ENCODE measurements at places on chromosomes 2 and 18. TPM values are rescaled to one million over a fixed set of nuclear protein-coding genes. Genes with fewer than 3 reads are reported as not detected.
A peak's percentile ranks its signal among the peaks of the same experiment; 100 is the strongest.

DNA sequence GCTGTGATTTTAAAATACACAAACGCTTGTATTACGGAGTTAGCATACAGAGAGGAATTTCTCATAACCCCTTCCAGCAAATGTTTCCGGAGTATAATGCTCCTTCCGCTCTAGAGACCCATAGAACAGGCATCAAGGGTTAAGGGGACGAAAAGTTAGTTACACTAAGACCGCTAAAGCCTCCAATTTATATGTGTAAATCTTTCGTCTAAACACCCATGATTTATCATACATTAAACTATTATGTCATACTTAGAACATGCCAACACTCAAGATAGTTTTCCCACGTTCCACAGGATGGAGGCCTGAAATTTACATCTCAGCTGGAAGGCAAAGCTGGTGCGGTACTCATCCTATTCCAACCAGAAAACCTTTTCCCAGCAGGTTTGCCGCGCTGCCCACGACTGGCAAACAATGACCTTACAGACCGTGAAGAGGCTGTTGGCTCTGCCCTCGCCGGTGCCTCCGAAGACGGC lies 650 bp downstream of the ORMDL1 start:
- no peak for DNase-seq
- peak overlapping the region; percentile 93 for H3K4me3 ChIP-seq
- H3K27me3 ChIP-seq: no peaks in the 10 kb centered on the region
- H3K36me3 ChIP-seq: peaks cover 71% of the 10 kb centered on the region
- H3K4me1 ChIP-seq: peaks cover 62% of the 10 kb centered on the region

- H3K36me3 ChIP-seq: no peaks in the 10 kb centered on the region
- H3K27me3 ChIP-seq: no peaks in the 10 kb centered on the region
These were observed 484.3 kb downstream of the THSD7B start for GRCh38 chr2:137249463-137250130.

- H3K4me3 ChIP-seq: no peak overlapping the region
- no peak overlapping the region for H3K27ac ChIP-seq
- H3K27me3 ChIP-seq: peaks cover 51% of the 10 kb centered on the region
These were observed 384.5 kb downstream of the MTX2 start for GRCh38 chr2:176653479-176654443.

- H3K27me3 ChIP-seq: no peaks in the 10 kb centered on the region
- H3K4me3 ChIP-seq: no peak overlapping the region
- DNase-seq: no peak
- H3K36me3 ChIP-seq: no peaks in the 10 kb centered on the region
- peaks cover 2% of the 10 kb centered on the region for H3K4me1 ChIP-seq
These were observed 28.1 kb downstream of the TRMT61B start for GRCh38 chr2:28842042-28842441.

Gene TMEM169
- total RNA-seq: 2.3 TPM

DNA sequence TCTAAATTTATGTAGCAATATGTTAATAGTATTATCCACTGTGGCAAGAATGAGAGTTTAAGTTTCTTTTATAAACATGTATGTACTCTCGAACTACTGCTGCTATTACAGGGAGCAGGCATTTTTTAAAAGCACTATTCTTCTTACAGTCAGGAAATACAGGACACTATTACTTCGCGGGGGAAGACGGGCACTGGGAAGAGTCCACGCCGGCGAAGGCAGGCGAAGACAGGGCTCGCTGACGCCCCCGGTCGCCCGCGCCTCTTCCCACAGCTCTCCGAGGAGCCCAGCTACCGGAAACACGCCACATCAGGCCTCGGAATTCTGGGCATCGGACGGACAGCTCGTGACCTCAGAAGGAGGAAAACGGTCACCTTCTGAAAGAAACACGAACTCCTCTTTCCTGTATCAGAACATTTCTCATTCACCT lies 90.2 kb downstream of the FAM161A start:
- H3K27me3 ChIP-seq: no peaks in the 10 kb centered on the region
- H3K4me1 ChIP-seq: peaks cover 33% of the 10 kb centered on the region
- peak overlapping the region; percentile 94 for H3K27ac ChIP-seq
- H3K36me3 ChIP-seq: peaks cover 6% of the 10 kb centered on the region
- no peak for DNase-seq
- peak overlapping the region; percentile 91 for H3K4me3 ChIP-seq

- DNase-seq: no peak
- H3K4me1 ChIP-seq: no peaks in the 10 kb centered on the region
- H3K4me3 ChIP-seq: no peak overlapping the region
- no peak overlapping the region for H3K27ac ChIP-seq
These were observed 391.0 kb downstream of the CDH2 start for GRCh38 chr18:27785815-27786471.

DNA sequence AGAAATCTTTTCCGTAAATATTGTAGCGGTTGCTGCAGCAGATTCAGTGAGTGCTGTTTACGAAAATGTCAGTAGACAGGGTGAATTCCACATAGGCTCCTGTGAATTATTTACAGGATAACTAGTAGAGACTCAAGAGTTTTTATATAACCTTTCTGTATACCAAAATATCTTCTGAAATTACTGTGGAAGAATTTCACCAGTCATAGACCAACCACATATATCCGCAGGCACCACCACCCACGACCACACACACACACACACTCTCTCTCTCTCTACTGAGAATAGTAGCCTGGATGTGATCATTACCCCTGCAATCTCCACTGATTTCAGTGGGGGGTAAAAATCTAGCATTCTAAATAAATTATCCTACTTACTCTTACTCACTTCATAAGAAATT lies 341.8 kb downstream of the RBM43 start:
- no peaks in the 10 kb centered on the region for H3K4me1 ChIP-seq
- DNase-seq: no peak
- no peaks in the 10 kb centered on the region for H3K36me3 ChIP-seq
- no peak overlapping the region for H3K27ac ChIP-seq
- no peak overlapping the region for H3K4me3 ChIP-seq

Gene LAMA3
- 0.05 TPM for total RNA-seq

DNA sequence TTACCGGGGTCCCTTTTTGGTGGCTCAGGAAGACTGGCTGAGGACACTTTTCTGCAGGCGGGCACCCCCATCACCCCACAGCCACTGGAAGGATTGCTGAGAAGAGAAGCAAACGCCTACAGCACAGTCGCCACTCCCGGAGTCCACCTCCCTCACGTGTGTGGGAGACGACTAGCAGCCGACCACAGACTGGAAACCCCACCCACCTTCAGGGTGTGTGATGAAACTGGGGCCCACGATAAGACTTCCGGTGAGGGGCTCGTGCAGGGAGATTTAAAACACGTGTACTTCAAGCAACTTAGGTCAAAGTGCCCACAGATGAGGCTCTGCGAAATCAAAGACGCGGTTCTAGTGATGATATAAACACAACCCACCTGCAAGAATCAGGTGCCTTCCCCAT lies 26.3 kb downstream of the MBP start:
- H3K27me3 ChIP-seq: no peaks in the 10 kb centered on the region
- peak overlapping the region; percentile 63 for H3K4me3 ChIP-seq
- H3K4me1 ChIP-seq: peaks cover 95% of the 10 kb centered on the region

DNA sequence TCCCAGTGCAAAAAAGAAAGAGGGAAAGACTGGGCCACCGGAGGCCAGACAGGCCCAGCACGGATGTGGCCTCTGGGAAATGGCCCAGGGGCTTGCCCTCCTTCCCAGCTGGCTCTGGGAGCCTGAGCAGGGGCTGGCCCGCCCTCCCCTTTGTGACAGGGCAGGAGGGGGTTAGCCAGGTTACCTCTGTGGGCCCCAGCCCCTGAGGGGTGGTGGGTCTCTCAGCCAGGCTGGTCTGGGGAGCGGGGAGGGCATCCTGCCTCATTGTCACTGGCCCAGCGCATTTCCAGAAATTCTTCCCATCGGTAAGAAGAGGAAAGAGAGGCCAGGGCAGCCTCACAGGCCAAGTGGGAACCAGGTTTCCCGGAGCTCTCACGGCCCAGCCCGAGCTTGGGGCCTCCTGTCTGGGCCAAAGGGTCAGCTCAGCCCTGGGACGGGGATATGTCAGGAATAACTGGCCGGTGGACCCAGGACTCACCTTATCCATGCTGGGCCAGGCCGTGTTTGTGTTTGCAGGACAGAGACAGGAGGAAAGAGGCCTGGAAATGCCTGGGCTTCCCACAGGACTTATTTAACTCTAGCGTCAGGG lies 182.2 kb downstream of the ZFP36L2 start:
- H3K4me1 ChIP-seq: peaks cover 24% of the 10 kb centered on the region
- DNase-seq: no peak
- H3K27me3 ChIP-seq: peaks cover 13% of the 10 kb centered on the region
- no peaks in the 10 kb centered on the region for H3K36me3 ChIP-seq
- no peak overlapping the region for H3K27ac ChIP-seq
- no peak overlapping the region for H3K4me3 ChIP-seq

Gene GAD1
- total RNA-seq: 2.2 TPM

Gene OTOF
- total RNA-seq: 22.2 TPM

Gene DOK6
- total RNA-seq: not detected

DNA sequence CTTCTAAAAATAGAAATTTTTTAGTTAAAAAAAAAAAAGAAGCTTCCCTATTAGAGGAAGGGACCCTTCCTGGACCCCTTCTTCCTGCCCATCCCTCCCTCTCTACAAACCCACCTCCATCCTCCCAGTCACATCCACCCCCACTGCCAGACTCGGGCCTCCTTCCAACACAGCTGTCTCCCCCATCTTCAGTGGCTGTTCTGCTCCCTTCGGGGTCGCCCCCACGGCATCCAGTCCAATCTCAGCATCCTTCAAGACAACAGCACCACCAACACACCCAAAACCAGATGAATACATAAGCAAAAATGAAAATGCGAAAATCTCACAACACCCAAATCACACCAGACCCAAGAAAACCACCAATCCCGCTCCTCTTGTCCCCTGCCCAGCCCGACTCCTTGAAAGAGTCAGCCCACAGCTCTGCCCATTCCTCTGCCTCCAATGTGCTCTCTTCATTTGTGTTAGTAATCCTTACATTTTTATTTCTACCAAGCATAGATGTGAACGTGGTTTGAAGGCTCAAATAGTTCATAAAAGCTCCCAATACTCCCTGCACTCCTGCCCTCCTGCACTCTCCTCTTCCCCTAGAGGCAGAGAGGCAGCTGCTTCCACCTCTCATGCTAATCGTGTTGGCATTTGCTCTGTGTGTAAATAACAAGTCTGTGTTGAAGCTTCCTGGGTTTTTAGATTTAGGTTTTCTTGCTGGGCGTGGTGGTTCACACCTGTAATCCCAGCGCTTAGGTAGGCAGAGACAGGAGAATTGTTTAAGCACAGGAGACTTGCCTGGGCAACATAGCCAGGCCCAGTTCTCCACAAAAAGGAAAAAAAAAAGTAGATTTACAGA lies 37.0 kb downstream of the MAL start:
- H3K27me3 ChIP-seq: no peaks in the 10 kb centered on the region
- H3K36me3 ChIP-seq: no peaks in the 10 kb centered on the region
- peak overlapping the region; percentile 78 for H3K27ac ChIP-seq
- peaks cover 35% of the 10 kb centered on the region for H3K4me1 ChIP-seq
- H3K4me3 ChIP-seq: no peak overlapping the region

DNA sequence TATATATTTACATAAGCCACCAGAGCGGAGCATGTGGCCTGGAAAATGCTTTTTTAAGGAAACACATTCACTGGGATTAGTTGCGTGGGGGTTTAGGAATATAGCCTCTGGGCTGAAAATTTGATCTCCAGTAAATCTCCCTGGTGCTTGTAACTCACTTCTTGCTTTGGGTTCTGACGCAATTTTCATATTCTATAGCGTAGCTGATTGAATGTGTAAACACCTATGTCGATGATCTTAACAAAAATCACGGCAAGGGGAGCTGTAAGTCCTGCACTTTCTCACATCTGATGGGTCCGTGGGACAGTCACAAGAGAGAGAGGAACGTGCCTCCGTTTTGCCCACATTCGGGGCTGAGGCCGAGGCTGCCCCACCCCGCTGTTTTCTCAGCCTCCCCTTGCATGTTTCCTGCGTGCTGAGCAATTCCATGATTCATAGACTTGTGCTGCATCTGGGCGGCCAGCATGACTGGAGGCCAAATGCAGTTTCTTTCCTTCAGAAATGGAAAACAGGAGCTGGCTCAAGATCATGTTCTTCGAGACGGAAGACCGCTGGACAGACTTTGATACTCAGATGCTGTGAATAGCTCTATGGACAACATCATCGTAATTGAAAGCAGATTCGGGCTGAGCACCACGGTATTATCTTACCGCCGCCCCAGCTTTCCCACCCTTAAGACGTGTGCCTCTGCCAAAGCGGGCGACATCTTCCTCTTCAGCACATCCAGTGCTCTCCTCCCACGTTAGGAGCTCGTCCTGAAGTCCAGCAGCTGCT lies 109.2 kb downstream of the TMEM18 start:
- no peak overlapping the region for H3K4me3 ChIP-seq
- no peak for DNase-seq
- peaks cover 13% of the 10 kb centered on the region for H3K27me3 ChIP-seq
- no peaks in the 10 kb centered on the region for H3K4me1 ChIP-seq

GRCh38 chr2:238063414-238064189 lies 2.8 kb downstream of the SCLY start:
- peaks cover 66% of the 10 kb centered on the region for H3K4me1 ChIP-seq
- peak overlapping the region; percentile 8 for H3K27ac ChIP-seq
- DNase-seq: no peak
- H3K4me3 ChIP-seq: no peak overlapping the region
- H3K36me3 ChIP-seq: peaks cover 48% of the 10 kb centered on the region
- H3K27me3 ChIP-seq: no peaks in the 10 kb centered on the region

Gene ANO7
- total RNA-seq: 0.91 TPM

Gene ELMOD3
- 19.4 TPM for total RNA-seq

Gene COL4A3
- not detected for total RNA-seq

- H3K4me3 ChIP-seq: no peak overlapping the region
- H3K36me3 ChIP-seq: no peaks in the 10 kb centered on the region
- peaks cover 3% of the 10 kb centered on the region for H3K4me1 ChIP-seq
- no peak overlapping the region for H3K27ac ChIP-seq
These were observed 7.8 kb upstream of the ANXA4 start for GRCh38 chr2:69734035-69734611.
